ENCODE measurements at places on chromosomes 3 and 15.

DNA sequence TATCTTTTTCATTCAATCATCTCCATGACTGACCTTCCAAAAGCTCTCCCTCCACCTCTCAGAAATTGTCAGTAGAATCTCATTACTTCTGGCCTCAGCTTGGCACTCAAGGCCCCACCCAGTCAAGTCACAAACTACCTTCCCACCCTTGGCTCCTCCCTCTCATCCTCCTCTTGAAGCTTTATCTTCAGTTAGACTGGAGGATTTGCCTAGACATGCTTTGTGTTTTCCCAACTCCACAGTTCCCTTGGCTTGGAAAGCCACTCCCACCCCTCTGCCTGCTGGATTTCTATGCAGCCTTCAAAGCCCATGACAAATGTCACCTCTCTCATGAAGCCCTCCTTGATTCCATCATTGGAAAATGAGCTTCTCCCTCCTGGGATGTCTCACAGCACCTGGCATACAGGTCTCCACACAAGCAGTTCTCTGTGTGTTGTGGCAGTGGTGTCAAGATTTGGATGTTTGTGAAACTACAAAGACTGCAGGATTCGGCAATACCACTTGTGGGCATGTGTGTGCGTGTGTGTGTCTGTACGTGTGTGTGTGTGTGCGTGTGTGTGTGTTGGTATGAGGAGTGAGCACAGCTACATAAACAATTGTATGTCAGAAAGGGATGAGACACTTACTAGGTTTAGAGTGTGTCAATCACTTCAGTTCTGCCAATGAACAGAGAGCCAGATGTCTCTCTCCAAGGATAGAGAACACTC, 45.3 kb upstream of the VPS8 start:
- no peak for DNase-seq

- no peak for DNase-seq
Observed at GRCh38 chr3:44092497-44092896, 149.2 kb upstream of the TOPAZ1 start.

DNA sequence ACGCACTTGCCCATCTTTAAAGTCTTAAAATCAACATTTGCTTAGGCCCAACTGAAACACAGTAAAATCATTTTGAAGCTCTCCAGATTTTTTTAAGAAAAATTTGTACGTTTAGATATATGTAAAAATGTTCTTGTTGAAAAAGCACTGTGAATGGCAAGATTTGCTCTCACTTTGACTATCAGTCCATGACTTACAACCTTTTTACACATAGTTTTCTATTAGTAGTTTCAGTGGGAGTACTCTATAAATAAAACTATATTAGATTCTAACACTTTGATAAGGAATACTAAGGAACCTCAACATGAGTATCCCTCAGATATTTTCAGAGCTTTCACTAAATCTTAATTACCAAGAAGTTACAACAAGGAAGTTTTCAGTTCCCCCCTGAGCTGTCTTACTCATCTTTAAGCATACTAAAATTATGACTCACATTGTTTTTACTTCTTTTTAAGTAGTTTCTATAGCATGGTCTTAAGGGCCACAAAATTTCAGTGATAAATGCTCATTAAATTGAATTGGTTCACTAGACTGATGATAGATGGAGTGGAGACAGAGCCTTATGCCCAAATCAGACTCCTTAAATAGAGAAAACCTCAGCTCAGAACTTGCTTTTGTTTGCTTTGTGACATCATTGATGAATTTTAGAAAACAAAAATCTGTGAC, 31.6 kb upstream of the RAP2B start:
- peak; percentile 43 for DNase-seq

GRCh38 chr15:66675446-66675845, 26.6 kb upstream of the SMAD6 start:
- no peak for DNase-seq

- no peak for DNase-seq
Observed at GRCh38 chr15:98369081-98369716, 279.1 kb upstream of the IGF1R start.
